ENCODE measurements at places on chromosomes 3 and 15.

- no peak for DNase-seq
Measured at GRCh38 chr3:194944526-194944925, 258.8 kb downstream of the FAM43A start.

DNA sequence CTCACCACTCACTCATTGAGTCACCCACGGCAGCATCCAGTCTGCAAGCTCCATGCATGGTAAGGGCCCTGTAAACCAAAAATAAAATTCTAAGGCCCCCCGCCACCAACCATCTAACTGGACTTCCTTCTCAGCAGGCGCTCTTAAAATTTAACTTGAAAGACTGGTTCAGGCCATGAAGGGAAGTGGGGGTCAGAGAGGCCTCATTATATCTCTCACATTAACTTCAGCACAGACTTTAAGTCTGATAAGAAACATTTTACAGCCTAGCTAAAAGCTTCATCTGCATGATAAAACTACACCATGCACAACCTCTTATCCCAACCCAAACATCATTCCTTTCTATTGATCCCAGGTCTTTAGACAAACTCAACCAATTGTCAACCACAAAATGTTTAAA lies 38.5 kb downstream of the FBLN2 start:
- no peak for DNase-seq

GRCh38 chr3:143099210-143099609 lies 20.4 kb upstream of the CHST2 start:
- no peak for DNase-seq

DNA sequence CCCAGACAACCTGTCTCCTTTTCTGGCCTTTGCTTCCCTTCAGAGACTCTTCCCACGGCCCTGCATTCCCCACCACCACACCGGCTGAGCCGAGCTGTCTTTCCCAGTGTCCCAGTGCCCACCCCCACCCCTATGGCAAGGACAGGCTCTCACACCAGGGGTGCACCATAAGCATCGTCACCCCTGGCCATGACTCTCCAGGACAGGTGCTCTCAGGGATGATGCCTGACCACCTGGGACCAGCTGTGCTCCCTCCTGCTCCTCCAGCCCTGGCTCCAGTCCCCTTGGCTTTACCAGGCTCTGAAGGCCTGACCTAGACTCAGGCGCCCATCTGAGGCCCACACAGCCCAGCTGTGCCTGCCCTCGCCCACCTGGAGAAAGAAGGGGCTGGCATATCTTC lies 17.6 kb upstream of the SEMA3F start:
- DNase-seq = no peak

DNA sequence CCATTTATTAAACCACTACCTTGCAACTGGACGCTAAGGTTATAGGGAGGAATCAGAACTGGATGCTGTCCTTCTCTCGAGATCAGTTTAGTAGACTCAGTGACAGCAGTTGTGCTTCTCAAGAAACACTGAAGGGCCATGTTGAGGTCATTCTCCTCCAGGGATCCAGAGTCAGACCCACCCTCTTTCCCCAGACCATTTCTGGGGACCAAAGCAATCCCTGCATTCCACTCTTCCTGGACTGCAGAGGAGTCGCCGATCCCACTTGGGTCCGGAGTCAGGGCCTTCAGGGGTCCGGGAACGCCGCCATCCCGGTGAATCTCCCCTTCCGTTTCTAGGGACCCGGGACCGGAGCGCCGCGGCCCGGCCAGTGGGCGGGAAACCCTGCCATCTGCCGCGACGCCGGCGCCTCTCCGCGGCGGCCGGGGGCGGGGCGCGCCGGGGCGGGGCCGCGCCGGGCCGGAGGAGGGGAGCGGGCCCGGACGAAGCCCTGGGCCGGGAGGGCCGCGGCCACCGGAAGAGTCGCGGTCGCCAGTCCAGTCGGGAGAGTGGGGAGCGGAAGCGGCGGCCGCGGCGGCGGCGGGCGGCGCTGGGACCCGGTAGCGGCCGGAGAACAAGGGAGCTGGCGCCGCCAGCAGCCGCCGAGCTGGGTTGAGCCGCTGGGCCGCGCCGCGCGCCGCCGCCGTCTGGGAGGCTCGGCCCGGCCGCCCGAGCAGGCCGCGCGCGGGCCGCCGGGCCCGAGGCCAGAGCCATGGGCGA lies at the start of gene DVL3:
Gene DVL3 (plus strand): TSS at position 493 of the 759 bp plus-strand sequence. CDS start 259 bp downstream, at position 752.
- no peak for DNase-seq

DNA sequence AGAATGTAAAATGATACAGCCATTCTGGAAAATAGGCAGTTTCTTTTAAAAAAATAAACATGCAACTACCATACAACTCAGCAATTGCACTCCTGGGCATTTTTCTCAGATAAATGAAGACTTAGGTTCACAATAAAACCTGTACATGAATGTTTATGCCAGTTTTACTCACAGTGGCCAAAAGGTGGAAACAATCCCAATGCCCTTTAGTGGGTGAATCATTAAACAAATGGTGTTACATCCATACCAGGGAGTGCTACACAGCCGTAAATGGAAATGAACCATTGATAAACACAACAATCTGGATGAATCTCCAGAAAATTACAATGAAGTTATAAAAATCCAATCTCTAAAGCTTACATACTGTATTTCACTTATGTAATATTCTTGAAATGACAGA lies 140.3 kb downstream of the ADAMTSL3 start:
- DNase-seq = no peak
